ENCODE measurements at places on chromosomes 7 and 10.

- no peak for DNase-seq
Observed at GRCh38 chr7:1534330-1535099, 4.0 kb downstream of the MAFK start.

DNA sequence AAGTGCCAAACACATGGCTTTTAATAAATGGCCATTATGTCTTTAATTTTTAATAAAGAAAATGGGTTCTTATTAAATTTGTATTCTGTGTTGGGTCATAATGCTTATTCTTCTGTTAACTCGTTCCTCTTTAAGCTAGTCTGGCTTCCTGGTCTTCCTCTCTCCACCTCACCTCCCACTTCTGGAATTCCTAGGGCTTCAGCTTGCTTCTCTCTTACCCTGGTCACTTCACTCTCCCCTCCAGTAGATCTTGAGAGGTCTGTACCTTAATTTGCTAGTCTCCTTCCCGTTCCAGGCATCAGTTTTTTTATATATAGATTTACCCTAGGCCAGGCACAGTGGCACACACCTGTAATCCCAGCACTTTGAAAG, 111.2 kb downstream of the RALA start:
- peak; percentile 15 for DNase-seq

- no peak for DNase-seq
Observed at GRCh38 chr10:3783316-3783681, 1.7 kb downstream of the KLF6 start.

DNA sequence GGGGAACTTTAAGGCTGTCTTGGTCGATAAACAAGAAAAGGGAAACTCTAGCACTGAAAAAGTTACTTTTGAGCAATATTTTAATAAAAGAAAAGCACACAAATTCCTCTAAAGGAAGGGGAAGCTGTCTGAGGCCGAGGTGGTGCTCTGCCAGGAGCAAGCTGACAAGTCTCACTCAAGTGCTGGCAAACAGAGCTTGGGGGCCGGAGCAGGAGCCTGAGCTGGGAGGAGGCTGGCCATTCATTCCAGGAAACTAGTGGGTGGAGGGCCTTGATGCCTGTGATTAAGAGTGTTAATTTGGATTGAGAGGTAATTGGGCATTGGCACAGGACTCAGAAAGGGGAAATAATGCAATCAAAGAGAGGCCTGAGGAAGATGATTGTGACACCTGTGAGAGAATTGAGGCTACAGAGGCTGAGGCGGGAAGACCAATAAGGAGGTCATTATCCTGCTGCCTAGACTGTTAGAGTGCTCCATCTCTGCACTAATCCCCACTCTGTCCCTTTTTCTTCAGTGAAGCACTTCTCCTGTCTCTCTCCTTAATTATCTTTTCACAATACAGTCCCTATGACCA, 154.9 kb upstream of the COL1A2 start:
- no peak for DNase-seq

- no peak for DNase-seq
Observed at GRCh38 chr7:34096198-34096651, 190.9 kb downstream of the BMPER start.

- no peak for DNase-seq
Observed at GRCh38 chr7:124275411-124275810, 242.5 kb upstream of the TMEM229A start.

GRCh38 chr10:17473228-17473950, 19.0 kb upstream of the ST8SIA6 start:
- DNase-seq = no peak

GRCh38 chr7:17474724-17475344, 176.4 kb downstream of the AHR start:
- no peak for DNase-seq

DNA sequence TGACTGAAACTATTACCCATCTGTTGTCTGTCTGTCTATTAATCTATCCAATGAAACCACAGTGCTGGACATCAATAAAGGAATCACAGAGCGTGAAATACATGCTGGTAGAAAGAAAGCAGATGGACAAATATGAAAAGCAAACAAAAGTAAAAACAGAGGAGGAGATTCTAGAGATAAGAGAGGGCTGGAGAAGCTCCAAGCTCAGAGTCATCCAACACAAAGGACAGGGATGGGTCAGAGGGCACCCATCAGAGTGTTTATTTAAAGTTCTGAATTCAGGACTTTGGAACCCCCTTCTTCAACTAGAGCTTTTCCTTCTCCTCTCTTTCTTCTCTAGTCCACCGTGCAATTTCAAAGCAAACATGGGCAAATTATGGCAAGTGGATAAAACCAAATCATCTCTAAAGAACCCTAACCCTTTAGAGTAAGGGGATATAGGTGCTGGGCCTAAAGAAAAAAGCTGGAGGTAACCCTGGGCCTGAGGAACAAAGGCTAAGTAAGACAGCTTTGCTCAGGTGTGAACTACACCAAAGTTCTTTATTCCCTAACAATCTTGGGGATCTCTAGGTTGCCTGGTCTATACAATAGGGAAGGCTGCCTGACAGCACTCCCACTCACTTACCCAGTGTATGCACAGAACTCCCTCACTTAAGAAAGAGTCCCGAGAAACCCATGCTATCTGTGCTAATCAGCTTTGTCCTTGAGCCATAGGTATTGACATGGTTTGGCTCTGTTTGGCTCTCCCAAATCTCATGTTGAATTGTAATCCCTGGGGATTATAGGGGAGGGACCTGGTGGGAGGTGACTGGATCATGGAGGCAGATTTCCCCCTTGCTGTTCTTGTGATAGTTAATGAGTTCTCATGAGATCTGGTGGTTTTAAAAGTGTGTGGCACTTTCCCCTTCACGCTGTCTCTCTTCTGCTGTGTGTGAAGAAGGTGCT, 97.0 kb downstream of the BAMBI start:
- no peak for DNase-seq

Measured in HT-29 (cell line).